ENCODE measurements at places on chromosomes 16 and 17.

- DNase-seq = no peak
Measured at GRCh38 chr17:9830711-9831110, 5.0 kb downstream of the GLP2R start.

DNA sequence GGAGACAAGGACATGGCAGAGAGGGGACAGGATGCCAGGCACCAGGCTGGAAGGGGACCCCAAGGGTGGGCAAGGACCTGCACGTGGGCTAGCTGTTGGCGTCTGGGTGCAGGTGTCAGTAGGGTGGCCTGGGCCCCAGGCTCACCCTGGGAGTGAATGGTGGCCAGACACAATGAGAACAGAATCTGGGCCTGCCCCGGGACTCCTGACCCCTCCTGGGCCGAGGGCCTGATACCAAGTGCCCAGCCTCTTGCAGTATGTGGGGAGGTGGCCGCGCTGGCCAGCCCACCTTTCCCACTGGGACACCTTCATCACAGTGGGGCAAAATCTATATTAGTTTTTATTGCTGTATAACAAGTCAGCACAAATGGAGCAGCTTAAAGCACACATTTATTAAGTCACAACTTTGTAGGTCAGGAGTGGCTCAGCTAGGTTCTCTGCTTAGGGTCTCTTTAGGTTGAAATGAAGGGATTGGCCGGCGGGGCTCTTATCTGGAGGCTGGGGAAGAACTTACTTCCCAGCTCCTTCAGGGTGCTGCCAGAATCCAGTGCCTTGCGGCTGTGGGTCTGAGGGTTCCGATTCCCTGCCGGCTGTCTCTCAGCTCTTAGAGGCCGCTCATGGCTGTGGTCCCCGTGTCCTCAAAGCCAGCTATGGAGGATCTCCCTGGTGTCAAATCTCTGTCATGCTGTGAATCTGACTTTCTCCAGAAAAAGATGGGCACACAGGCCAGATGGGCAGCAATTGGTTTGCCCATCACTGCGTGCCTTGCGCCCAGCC lies 3.6 kb downstream of the PRSS33 start:
- no peak for DNase-seq

- no peak for DNase-seq
Measured at GRCh38 chr16:51382211-51382610, 231.1 kb upstream of the SALL1 start.

DNA sequence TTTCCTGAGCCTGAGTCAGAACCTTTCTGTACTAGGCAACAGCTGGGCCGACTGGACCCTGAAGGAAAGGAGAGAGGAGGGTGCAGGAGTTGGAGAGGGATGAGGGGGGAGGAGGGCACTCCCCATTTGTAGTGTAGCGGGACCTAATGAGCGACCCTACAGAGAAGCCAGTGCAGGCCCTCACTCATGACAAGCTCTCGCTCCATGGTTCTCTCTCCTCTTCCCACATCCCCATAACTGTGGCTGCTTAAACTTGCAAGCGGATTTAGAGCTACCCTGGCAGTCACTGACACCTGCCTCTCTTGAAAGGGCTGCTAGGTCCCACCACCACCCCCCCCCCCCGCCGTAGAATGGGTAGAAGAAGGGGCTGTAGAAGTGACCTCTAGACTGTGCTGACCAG lies 14.5 kb downstream of the NKD1 start:
- no peak for DNase-seq

DNA sequence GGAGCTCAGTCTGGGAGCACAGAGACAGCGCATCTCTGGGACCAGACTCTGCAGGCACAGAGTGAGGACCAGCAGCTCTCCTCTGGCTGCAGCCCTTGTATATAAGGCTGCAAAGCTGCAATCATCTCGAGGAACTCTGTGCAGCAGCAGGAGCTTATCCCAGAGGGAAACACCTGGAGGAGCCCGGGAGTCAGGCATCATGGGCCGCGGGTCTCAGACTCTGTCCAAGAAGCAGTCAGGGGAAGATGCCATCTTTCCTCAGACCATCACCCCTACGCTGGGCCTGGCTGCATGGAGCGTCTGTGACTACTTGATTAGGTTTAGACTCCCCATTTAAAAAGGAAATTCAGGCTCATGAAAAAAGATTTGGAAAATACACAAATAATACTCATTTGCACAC lies 122.0 kb downstream of the IRF8 start:
- DNase-seq = no peak

- no peak for DNase-seq
Measured at GRCh38 chr17:74250324-74250995, 23.6 kb upstream of the DNAI2 start.

DNA sequence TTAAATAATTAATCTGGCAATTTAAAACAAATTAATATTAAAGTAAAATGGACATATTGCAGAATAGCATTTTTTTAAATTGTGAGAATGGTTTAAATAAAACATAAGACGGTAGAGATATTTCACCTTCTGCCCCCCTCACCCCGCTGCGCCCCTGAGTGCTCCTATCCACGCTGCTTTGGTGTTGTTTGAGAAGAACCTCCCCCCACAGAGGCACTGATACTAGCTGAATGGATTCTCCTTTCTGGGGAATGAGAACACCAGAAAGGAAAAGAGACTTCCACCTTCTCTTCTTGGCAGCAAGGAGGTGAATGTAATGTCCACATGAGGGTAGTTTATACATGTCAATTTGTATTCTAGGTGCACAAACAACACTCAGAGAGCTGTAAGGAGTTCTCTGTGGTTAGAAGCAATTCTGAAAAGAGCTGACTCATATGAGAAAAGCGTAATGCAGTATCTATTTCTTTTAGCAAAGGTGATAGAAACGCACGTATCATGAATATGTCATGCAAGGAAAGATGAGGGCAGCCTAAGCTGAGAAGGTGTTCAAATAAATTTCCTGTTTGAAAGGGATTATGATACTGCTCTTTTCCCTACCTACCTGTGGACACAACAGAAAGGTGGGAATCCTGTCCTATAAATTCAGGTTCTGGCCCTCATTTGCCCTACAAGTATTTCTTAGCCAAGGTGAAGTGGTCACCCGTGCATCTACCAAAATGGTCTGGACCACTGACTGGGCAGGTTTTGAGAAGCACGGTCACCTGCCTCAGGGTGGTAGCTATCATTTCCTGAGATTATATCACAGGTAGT lies 126.9 kb downstream of the PARN start:
- DNase-seq = no peak

GRCh38 chr17:48121923-48122664 lies 14.5 kb downstream of the SNX11 start:
- no peak for DNase-seq

DNA sequence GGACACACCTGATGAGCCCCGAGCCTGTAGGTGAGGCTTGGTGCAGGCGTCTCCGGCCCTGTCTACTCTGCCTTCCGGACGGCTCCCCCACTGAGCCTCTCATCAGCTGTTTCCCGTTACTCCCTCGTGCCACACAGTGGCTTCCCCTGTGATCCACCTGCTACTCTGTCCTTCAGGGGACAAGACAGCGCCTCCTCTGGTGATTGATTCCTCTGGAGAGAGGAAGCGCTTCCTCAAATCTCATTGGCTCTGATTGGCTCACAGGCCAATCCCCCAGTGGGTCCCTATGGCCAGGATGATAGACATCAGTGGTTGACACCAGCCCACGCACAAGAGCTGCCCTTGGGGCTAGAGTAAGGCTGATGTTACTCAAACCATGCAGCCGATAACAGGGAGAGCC lies 24.0 kb downstream of the RNF213 start:
- no peak for DNase-seq

DNA sequence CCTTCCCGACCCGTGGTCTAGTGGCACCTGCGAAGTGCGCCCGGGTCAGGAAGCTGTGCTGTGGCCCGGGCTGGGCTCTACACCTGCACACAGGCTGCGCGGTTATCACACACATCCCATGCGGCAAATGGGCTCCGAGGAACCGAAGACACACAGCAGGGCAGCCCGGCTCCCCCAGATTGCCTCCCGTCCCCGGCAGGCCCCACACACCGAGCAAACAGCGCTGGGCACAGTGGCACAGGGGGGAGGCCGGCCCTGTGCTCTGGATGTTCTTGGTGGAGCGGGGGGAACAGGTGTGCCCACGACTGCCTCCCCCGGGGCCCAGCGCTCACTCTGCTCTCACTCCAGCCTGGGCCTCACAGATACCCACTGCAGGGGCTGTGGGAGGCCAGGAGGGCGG lies 28.9 kb upstream of the PABPN1L start:
- DNase-seq = no peak

GRCh38 chr16:21277045-21277926 lies 804 bp downstream of the CRYM start:
- DNase-seq = no peak

- no peak for DNase-seq
Measured at GRCh38 chr16:48479955-48480354, 94.7 kb upstream of the SIAH1 start.

DNA sequence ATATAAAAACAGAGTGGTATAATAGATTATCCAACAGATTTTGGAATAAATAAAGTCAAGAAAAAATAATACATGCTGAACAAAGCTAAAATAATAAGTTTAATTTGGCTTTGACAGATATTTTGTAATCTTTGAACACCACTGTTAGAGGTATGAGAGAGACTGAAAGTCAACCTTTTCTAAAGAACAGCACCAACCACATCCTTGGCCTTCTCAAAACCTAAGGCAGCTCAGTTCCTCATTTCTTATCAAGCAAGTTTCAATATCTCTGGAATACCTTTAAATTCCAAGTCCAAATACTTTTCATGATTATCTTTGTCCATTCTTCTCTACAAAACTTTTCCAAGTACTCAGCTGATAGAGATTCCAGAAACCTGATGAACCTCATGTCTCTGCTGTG lies 1603.8 kb downstream of the CDH8 start:
- DNase-seq = no peak

GRCh38 chr17:29151567-29151966 lies 28.6 kb downstream of the MYO18A start:
- DNase-seq = no peak

DNA sequence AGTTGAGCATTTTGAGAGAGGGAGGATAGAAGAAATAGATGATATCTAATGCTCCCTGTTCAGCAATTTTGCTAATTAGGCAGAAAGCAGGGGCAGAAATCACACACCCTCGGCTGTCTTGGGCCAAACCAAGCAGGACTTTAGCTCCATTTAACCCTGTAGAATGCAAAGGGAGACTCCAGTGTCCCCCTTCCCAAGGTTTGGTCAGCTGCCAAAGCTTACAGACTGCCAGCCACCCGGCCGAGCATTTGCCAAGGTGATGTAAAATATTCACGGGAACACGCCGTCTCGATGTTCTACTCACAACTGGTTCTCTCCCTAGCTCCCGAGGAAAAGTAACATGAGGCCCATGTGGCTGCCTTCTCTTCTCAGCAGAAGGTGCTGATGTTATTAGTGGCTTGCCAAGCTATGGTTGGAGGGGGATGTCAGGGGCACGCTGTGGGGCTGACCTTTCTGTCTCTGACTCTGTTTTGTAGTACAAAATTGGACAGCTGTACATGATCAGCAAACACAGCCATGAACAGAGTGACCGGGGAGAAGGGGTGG lies 155.3 kb downstream of the PITPNC1 start:
- no peak for DNase-seq

DNA sequence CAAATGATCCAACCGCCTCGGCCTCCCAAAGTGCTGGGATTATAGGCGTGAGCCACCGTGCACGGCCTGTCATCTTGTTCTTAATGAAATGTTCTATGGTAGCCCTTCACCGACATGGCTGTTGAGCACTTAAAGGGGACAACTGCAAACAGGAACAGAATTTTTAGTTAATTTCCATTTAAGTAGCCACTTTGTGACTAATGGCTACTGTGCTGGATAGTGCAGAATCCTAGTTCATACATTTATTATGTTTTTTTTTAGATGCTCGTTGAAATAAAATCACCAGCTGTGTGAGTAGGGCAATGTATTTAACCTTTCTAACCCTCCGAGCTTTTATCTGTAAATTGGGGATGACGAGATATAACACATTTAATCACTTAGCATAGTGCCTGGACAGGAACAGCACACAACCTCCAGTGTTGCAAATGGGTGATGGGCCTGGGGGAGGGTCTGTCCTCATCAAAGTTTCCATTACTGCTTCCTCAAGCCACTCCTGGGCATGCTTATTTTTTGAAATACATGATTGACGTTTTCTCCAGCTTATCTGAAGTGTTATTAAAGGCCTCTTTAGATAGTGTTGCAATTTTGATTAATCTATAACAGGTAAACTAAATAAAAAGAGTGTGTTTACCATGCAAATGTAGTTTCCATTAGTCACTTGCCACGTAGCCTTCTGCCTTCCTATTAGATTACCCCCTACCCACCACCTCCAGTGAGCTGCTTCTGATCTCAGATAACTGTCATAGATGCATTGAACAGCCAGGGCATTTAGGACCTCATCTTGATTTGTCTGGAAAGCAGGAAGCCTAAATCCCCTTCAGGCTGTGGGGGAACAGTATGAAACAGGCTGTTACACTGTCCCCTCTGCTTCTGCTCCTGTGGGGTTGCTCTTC lies 42.5 kb upstream of the TANC2 start:
- DNase-seq = no peak

DNA sequence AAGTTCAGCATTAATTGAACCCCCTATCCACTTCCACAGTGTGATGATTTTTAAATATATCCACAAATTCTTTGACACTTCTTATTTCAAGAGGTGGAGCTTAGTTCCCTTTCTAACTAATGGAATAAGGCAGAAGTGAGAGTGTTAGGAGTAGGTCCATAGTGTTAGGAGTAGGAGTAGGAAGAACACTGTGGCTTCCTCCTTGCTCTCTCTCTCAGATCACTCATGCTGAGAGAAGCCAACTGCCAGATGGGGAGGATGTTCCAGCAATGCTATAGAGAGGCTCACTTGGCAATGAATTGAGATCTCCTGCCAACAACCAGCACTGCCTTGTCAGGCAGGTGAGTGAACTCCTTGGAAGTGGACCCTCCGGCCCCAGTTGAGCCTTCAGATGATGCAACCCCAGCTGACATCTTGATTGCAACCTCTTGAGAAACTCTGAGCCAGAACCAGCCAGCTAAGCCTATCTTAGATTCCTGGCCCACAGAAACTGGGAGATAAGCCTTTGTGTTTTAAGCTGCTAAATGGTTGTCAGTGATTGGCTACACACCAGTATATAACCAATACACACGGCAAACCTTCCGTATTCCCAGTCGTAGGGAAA lies 44.3 kb downstream of the SPECC1 start:
- DNase-seq = no peak

DNA sequence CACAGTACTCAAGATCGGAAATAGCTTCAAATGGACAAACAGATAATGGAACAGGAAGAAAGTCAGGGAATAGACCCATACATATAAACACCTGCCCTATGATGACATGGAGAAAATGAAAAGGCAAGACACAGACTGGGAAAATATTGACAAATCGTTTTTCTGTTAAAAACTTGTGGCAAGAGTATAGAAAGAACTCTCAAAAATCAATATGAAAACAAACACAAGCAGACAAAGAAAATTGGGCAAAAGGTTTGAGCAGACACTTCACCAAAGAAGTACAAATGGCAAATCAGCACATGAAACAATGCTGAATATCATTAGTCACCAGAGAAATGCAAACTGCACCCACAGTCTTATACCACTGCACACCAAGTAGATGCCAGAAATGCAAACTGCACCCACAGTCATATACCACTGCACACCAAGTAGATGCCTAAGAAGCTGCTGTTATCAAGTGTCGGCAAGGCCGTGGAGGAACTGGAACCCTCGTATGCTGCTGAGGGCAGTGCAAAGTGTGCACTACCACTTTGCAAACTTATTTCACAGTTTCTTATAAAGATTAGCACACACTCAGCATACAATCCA lies 123.5 kb upstream of the CHMP6 start:
- no peak for DNase-seq

- no peak for DNase-seq
Measured at GRCh38 chr17:33055171-33055611, 63.5 kb downstream of the SPACA3 start.
